AML-193 (cell line): ENCODE measurements at places on chromosomes 2 and 18.
A peak's percentile ranks its signal among the peaks of the same experiment; 100 is the strongest.

DNA sequence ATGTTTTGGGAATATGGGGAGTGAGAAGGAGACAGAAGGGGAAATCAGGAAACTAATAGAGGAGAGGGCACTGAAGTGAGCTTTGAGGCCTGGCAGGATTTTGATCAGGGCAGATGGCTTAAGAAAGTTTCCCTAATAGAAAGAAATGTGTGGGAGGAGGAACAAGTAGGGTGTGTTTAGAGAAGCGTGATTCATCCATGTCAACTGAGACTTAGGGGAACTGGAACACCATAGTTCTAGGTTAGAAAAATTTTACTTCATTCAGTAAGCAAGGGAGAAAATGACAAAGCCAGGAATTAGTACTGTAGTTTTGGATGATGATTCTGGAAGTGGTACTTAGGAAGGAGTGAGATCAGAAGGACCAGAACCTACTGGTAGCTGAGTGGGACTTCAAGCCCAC, 296.0 kb downstream of the PLCL1 start:
- no peak for DNase-seq

GRCh38 chr2:15650616-15651366, 59.1 kb downstream of the DDX1 start:
- DNase-seq = no peak

DNA sequence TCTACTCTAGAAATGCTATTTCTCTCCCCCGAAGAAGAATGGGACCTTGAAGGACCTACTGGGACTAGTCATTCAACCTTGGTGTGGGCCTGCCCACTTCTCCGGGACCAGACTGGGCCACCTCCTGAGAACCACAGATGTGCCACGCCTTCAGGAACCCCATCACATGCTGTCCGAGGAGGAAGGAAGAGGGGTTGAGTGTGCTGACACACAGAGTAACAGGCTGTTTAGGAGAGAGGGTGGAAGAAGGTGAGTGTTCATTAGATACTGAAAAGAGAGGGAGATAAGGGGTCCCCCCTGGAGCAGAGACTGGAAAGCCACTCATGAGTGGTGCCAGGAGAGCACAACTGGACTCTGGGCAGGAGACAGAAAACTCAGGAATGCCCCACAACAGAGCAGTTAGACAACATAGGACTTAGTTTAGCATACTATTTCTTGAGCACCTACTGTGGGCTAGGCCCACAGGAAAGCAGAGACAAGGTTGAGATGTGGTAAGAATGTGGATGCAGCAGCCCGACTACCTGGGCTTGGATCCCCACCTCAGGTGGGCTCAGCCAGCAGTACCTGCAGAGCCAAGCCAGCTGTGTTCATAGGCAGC, 286.4 kb upstream of the NCKAP5 start:
- DNase-seq = no peak

DNA sequence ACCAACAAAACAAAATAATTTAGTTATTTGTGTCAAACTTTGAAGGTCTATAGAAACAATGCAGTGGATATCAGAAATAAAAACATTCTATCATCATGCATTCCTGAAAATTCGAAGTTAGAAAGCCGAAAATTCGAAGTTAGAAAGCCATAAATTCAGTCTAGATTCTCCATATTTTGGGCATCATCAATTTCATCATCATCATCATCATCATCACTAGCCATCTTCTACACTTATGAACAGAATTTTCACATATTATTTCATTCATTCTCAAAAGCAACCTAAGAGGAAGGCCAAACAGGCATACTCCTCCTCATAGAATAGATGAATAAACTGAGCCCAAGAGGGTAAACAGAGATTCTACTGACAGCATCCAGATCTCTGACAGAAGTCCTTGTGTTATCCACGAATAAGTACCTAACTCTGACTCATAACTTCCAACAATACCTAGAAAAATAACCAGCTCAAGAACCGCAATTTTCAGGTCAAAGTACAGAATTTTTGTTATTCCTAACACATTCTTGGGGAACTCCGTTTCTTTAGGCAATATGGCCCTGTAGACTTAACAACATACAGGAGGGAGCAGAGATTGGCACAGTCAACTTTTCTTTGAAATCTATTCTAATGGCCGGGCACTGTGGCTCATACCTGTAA, 84.7 kb downstream of the TCF4 start:
- no peak for DNase-seq

- no peak for DNase-seq
Observed at GRCh38 chr18:49321797-49322461, 138.5 kb downstream of the DYM start.

DNA sequence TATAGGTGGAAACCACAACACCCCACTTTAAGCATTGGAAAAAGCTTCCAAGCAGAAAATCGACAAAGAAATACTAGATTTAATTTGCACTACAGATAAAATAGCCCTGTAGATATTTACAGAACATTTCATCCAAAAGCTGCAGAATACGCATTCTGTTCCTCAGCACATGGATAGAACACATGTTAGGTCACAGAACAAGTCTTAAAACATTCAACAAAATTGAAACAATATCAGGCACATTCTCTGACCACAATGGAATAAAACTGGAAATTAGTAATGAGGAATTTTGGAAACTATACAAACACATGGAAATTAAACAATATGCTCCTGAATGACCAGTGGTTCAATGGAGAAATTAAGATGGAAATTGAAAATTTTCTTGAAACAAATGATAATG, 27.8 kb upstream of the XDH start:
- no peak for DNase-seq

- DNase-seq = no peak
Observed at GRCh38 chr2:2653231-2653630, 322.2 kb upstream of the MYT1L start.

- DNase-seq = no peak
Observed at GRCh38 chr2:128069769-128070168, 21.2 kb upstream of the UGGT1 start.

DNA sequence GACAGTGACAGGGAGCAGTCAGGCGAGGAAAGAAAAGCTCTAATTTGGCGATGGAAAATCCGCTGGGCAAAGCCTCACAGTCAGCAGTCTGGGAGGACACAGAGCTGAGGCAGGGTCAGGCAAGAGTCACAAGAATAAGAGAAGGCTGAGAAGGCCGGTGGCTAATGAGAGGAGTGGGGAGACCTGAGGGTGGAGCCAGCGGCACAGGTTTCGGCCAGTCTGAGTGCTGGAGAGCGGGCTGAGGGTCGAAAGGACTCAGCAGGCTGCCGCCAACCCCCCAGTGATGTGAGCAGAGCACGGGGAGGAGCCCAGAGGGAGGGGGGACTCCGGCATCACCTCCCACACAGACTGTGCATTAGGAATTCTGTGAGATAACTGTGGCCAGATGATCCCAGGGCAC, 500.6 kb upstream of the MYT1L start:
- no peak for DNase-seq

DNA sequence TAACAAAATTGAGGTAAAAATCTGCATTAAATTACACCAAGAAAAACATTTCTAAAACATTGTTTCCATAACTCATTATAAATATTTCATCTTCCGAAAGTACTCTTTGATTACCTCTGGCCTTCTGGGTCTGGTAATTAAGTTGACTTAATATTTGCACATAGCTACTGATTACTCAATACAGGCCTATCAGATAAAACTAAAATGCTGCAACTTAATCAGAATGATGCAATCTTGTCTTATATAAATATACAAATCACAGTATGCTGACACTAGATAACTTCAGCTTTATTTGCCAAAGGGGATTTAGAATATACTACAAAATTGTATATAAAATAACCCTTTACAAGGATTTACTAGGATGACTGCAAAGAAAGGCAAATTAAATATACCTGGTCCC, 49.3 kb downstream of the SLC35F5 start:
- no peak for DNase-seq

DNA sequence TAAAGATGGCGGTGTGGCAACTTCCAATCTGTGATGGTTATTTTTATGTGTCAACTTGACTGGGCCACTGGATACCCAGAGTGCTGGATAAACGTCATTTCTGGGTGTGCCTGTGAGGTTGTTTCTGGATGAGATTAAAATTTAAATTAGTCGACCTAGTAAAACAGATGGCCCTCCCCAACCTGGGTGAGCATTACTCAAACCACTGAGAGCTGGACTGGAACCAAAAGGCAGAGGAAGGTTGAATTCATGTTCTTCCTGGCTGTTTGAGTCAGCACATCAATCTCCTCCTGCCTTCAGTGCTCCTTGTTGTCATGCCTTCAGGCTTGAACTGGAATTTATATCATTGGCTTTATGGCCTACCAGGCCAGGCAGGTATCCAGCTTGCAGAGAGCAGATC, 190.8 kb upstream of the RGPD4 start:
- DNase-seq = no peak

- DNase-seq = no peak
Observed at GRCh38 chr2:154992826-154993225, 294.3 kb downstream of the KCNJ3 start.

DNA sequence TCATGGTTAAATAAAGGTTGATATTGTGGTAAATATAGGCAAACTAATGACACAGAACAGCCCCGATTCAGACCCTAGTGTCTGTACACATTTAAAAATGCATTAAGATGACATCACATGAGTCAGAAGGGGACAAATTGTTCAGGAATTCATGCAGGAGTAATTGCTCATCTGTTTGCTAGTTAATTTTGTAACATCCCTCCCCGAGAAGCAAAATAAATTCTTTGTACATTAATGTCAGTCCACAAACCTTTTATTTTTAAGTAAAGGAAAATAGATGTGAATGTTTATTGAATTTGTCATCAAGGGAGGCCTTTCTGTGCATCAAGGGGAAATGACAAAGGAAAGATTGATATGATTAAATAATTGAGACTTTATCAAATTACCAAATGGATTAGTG, 69.9 kb downstream of the SH3BP4 start:
- no peak for DNase-seq

DNA sequence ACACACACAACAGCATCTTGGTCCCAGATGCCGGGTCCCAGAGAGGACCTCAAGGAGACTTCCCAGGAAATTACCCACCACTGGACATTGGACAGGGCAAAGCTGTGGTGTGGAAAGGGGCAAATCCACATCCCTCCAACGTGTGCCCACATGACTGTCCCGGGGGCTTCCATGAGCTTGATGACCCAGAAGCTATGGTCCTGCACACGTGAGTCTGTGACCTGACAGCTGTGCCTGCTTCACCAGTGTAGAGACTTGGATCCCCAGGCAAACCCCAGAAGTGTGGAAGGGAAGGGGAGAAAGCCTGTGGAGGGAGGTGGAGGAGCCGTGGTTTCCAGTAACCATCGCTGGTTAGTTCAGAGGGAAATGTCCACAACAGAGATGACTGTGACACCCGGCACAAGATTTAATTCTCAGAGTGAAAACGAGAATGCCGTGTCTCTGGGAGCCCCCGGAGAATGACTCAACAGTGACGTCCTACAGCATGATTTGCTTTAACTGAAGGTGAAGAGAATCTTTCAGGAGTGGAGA, 19.1 kb upstream of the GPR55 start:
- DNase-seq = no peak

DNA sequence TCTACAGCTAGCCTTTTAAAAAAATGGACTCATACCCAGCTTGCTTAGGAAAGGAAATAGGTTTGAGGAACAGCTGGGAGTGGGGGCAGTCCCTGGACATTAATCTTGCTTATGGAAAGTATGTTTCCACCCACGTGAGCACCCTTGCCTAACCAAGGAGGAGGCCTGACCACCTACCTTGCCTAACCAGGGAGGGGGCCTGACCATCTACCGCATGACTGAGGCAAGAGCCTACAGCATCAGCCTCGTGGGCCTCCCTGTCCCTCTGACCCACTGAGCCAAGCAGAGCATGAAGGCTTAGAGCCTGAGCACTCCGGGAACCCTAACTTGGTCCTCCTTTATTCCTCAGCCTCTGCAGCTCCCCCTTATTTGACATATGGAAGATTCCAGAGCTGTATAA, 20.2 kb downstream of the PRKAG3 start:
- no peak for DNase-seq

DNA sequence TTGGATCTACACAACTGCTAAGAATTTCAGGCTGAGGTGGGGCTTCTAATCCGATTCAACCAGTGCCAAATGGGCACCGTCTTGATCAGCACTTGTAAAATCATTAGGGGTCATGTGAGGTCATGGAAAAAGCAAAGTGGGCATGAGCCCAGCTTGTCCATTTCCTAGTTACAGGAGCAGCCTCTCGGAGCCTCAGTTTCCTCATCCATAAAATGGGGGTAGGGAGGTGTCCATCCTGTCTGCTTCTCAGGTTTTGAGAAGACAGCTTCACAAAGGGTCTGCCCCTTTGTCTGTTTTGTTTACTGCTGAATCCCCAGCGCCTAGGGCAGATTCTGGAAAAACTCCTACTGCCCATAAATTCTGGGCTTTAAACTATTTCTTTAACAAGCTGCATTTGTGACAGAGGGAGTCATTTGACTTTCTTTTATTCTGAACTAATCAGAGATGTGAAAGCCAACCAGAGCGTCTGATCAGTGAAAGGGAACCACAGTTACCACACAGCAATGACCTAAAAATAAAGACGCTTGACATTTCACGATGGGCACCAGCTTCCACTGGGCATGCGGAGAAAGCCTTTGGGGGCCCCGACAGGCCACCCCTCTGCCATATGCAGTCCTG, 38.9 kb downstream of the DNMT3A start:
- no peak for DNase-seq

- peak; percentile 52 for DNase-seq
Observed at GRCh38 chr18:74994502-74995418, 214.2 kb downstream of the PTGR3 start.

- no peak for DNase-seq
Observed at GRCh38 chr18:44957461-44957860, 276.8 kb downstream of the SETBP1 start.

DNA sequence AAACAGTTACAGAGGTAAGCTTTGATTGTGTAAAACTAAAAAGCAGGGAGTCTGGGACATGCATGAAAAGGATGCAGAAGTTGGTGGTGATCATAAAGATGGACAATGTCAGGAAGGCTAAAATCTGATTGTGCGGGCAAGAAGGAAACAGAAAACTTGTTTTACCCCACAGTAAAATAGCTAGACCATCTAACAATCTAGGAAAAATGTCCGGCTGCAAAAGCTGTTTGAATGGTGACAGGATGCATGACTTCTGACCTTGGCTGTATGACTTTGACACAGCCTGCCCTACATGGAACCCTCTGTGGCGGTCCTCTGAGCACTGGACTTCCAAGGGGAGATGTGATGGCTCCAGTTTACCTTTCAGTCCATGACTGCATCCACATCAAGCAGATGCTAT, 93.6 kb downstream of the RAPH1 start:
- no peak for DNase-seq

DNA sequence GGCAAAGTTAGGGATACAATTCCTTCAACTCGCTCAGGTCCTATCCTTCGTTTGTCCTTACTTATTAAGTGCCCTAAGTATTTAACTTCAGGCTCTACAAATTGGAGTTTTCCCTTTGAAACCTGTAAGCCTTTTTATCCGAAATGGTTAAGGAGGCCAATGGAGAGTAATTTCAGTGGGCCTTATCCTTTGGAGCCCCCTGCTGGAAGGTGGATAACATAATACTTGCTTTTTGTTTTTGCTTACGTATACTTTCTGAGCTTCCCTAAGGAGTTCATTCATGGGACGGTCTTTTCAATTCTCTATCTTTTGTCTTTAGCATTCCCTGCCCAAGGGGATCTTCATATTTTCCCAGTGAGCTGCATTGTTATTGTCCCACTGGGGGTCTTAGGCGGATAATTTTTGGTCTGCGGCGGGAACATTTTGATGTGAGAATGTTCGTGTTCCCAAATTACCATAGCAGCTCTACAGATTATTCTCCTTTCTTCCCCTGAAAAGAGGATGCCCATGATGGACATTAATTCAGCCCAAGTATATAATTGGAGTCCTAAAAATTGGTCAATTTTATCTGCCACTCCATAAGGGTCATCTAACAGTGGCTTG, 34.4 kb upstream of the TRAPPC8 start:
- peak; percentile 40 for DNase-seq
